Stimulated activated CD8-positive, alpha-beta memory T cell treated with anti-CD3 and anti-CD28 coated beads, Interleukin-7, amount 100 ng/mL, for 1 hour (primary cell): ENCODE measurements at places on chromosomes 1 and 21.

DNA sequence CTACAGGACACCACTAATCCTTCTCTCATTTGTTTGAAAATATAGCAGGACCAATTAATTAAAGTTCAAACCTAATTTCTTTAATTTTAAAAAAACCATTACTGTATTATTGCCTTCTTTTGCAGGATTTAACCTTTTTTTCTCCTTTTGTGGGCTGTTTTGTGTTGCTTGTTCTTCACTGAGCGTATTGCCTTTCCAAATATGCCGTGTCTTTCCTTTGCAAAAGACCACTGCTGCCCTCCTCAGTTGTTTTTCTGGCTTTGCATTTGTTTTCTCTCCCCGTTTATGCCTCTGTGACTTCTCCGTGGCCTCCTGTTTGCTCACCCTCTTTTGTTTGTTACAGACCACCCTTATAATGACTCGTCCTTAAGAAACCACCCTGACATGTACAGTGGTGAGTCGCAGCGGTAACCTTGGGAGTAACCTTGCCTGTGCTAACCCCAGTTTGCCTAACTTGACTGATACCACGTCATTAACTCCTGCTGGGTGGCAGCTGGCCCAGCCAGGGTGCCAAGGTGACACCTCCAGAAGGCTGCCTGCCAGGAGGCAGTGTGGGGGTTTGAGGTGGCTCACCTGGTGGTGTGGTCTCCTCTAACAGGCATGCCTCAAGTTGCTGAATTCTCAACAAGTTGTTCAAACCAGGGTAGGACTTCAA, 81.1 kb upstream of the CNTN2 start:
- no peak for DNase-seq

- DNase-seq = no peak
Observed at GRCh38 chr1:46411010-46411405, 16.9 kb downstream of the FAAH start.

GRCh38 chr1:71080230-71080738, 551 bp downstream of the ZRANB2 start:
- DNase-seq = no peak

DNA sequence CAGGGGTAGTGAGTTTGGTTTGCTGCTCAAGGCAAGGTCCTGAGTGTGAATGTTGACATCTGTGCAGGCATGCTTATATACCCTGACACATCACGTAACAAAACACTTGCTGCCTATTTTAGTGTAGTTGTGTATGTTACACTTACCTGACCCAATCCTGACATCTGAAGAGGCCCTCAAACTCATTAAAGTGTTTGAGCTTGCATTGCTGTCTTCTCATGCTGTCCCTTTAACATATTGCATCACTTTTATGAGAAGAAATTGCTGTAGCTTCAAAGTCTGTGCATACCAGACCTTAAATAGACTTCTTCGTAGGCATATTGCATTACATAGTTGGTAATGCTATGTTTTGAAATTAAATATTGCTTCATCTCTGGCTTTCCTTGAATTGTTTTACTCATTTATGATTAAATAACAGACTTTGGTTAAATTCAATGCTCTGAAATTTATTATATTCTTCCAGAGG, at the start of gene KRTAP19-3:
TSS of gene KRTAP19-3 (minus strand) at position 51 of the 466 bp plus-strand sequence. CDS start 56 bp downstream, outside the sequence.
- DNase-seq = no peak

GRCh38 chr1:184399192-184399847, 12.5 kb downstream of the C1orf21 start:
- DNase-seq = no peak

DNA sequence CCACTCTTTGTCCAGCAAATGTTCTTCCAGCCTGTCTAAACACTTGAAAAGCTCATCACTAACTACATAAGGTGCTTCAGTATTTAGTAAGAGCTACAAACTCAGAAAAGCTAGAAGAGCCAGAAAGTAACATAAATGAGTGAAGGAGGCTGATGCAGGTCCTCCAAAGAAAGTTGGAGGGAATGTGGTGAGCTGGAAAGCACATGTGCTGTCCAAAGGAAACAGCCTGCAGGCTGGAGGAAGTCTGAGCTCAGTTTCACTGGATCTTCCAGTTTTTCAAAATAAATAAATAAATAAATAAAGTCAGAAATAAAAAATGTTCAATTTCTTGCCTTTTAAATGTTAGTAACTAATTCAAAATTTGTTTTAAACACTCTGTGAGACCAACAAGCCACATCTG, 25.5 kb downstream of the ZC3H11B start:
- no peak for DNase-seq

DNA sequence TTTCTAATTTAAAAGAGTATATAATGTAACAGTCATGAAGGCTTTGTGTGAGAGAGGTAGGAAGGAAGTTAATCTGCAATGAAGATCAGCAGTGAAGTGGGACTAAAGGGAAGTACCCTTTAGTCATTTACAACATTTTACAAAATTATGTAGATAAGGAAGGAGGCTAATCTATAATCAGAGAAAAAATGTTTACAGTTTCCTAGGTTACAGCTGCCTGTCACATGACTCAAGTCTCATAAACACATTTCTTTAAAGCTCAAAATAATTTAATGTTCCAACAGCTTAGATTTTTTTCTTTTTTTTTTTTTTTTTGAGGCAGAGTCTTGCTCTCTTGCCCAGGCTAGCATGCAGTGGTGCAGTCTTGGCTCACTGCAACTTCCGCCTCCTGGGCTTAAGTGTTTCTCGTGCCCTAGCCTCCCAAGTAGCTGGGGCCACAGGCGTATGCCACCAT, 26.2 kb upstream of the CAP1 start:
- DNase-seq = no peak

DNA sequence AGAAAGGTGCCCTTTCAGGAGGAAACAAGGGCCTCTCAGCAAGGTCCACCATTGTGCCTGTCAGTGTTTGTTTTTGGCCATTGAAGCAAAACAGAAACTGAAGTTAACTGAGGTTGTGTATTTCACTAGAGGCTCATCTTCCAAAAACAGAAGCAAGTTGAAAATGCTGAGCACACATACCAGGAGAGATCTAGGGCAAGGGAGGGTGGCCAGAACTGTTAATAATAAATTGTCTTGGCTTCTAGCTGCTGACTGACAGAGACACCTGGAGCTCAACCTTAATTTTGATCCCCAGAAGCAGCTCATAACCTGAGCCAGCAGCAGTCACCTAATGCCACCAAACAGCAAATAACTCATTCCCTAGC, 5.2 kb downstream of the AGMAT start:
- DNase-seq = no peak

GRCh38 chr1:20343149-20343937, 52.7 kb downstream of the VWA5B1 start:
- DNase-seq = no peak

GRCh38 chr21:46017148-46017547, 35.6 kb downstream of the COL6A1 start:
- DNase-seq = no peak

- DNase-seq = no peak
Observed at GRCh38 chr1:64072089-64072793, 131.2 kb upstream of the UBE2U start.

- DNase-seq = no peak
Observed at GRCh38 chr1:201949491-201949890, 3.1 kb upstream of the LMOD1 start.

DNA sequence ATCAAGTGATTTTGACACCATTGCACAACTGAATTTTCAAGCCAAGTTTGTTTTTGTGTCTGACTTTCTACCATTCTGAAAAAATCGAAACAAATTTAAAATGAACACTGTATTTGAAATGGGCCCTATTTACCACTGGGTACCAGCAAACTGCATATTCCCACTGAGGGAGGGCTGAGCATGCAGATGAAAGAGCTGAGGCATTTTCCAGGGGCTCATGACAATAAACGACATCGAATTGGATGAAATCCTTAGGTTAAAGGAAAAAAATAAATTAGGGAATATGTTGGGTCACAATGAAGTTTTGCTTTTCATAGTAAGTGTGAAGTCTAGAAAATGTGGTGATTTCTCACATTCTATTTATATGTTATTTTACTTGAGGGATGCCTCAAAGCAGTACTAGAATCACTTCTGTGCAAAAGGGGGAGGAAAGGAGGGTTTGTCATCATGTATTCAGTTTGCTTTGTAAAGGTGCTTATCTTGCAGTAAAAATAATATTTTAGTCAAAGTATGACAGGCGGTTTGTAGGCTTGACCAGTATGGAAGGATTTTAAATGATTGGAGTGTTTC, 11.2 kb downstream of the ZBTB18 start:
- DNase-seq = no peak

- no peak for DNase-seq
Observed at GRCh38 chr1:166166329-166166697, 488 bp downstream of the FAM78B start.

GRCh38 chr1:182118851-182119250, 57.3 kb upstream of the ZNF648 start:
- DNase-seq = no peak

DNA sequence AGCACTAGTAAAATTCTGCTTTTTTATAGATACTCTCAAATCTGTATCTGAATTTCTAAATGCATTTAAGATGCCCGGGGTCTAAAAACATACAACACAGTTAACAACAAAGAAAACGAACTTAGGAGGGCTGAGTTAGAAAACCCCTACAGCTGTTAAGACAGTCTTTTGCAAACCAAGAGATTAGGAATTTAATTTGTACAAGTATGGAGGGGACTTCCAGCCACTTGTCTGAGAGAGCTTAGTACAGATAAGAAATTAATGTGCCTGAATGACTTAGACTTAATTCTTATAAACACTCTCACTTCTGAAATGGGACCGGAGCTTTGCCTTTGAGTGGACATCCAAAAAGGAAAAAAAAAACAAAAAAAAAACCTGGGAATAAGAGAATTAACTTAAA, 61.6 kb downstream of the SMYD3 start:
- DNase-seq = no peak

DNA sequence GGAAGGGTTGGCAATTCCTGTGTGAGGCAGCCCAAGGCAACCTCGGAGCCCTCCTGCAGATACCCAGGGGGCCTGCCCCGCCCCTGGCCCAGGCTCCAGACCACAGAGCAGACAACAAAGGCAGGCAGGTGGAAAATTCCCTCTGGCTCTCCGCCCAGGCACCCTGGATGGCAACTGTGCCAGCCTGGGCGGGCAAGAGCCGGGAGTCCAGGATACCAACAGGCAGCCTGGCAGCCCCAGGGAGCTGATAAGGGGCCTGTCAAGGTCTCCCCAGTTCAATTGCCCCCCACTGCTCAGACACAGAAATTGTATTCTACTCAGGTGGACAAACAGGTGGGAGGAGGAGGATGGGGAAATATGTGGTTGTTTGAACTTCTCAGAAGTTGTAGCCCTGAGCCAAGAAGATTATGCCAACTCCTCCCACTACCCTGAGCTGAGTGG, 15.4 kb upstream of the GPR37L1 start:
- no peak for DNase-seq

DNA sequence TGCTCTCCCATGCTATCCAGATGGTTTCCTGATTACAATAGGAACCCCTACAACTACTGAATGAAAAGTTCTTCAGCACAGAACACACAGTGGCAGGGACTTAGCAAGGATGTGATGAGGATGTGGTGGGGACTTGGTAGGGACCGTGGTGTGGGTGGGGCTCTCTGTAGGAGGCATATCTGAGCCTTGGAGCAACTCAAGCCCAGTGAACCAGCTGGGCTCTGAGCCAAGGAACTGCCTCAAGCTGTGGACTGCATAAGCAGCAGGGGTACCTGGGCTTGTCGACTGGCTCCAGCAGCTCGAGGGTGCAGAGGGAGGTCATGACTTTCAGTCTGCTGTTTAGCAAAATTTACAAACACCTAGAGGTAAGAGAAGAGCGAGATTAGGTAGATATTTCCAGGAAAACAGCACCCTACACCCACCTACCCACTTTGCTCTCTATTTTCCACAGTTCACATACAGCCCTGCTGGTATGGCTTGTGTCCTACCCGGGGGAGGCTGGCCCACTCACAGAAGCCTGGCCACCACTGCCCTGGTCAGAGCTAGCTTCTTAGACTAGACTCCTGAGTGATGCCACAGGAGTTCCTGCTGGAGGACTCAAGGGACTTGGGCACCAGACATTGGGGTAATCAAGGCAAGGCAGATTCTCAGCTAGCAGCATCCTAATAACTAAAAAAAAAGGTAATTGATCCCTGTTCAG, 86.8 kb upstream of the GCLM start:
- no peak for DNase-seq

DNA sequence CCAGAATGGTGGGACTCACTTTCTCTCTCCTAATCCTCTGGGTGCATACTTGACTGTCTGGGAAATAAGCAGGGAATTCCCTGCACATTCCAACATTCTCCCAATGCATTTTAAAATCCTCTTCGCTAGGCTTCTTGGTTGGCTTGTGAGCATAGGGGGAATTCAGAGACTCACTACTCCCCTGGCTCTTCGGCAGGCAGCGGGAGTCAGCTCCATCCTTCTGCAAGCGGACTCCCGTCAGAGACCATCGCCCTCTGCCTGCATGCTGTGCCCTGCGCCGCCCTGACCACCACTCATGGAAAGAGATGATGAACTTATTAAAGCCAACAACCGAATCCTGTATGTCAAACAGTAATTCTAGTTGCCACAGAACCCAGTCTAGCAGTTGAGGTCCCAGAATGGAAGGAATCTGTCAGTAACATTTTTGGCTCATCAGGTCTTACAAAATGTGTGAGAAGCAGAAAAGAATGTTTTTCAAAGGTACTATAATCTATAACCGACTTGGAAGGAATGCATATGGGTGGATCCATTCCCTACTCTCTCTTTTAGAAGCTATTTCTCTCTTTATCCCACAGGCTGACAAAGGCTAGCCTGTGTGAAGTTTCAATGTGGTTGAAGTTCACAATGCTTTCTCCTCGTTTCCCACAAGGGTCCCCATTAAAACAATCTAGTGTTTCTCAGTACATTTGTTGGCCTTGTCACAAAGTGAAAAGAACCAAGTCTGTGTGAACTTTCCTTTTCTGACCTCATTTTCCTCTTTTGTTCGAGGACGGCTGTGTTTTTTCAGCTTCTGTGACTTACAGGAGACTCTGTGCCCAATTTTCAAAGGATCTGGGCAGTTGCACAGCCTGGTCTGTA, 119.1 kb upstream of the ADAR start:
- DNase-seq = no peak

- no peak for DNase-seq
Observed at GRCh38 chr1:53303726-53304515, 23.9 kb downstream of the LRP8 start.

DNA sequence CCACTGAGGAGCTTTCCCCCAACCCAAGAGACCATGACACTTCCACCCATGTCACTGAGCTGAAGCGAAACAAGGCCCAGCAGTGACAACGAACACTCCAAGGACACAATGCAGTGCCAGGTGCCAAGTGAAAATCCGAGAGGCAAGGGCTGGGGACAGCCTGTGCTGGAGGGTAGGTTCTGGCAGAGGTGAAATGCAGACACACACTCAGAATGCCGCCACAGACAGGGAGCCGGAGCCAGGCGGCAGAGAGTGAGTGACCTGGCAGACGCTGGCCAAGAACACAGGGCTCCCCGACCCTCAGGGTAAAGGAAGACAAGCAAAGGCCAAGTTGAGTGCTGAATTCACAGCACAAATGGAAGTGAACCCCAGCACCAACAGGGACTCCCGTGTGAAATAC, 78.9 kb downstream of the CD46 start:
- no peak for DNase-seq

DNA sequence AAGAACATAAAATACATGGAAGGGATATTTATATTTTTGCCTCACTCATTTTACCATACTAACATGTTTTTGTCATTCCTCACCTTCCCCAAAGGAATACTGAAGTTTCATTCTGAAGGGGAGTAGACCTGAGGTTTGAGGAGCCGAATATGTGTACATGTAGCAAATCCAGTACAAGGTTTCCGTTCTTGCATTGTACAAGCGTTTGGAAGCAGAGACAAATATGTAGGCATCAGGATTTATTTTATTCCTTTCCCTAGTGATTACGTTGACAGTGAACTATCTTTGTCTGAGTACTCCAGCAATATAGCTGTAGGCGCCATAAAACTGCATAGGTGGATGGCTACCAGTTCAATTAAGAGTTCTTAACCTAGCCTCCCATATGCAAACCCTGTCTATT, 191.5 kb downstream of the NFIA start:
- no peak for DNase-seq

GRCh38 chr1:167305706-167306277, 85.1 kb downstream of the POU2F1 start:
- no peak for DNase-seq
